ENCODE measurements at places on chromosomes 12 and 14.

- DNase-seq = no peak
These were observed 81.3 kb upstream of the NRXN3 start for GRCh38 chr14:78088916-78089315.

DNA sequence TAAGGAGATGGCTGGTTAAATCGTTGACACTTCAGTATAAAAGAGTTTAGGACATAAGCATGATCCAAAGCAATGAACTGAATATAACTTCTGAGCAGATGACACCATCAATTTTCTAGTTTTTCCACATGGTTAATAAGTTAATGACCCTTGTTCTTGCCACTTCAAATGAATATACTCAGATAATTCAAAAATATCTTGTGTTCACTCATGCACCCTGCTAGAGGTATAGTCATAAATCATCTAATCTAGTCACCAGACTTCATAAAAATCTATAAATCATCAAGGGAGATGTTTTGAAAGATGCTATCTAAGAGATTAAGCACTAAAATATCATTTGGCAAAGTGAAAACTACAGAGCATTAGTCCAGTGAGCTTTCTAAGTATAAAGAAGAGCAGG is 131.9 kb downstream of the MDGA2 start:
- DNase-seq = no peak

DNA sequence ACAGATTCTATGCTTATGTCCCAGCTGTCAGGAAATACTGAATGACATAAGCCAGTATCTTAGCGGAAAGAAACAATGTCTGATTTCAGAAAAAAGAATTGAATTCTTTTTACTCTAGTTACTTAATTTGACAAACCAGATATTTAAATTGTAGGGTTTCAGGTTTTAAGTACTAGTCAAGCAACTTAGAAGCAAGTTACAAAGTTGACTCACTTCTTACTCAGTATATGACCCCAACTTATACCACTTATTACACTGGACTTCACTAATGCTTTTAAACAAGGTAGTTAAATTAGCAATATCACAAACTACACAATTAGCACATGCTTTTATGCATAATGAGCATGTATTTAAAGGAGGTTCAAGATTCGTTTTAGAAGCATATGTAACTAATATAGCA is 7.1 kb downstream of the GMFB start:
- DNase-seq = no peak

DNA sequence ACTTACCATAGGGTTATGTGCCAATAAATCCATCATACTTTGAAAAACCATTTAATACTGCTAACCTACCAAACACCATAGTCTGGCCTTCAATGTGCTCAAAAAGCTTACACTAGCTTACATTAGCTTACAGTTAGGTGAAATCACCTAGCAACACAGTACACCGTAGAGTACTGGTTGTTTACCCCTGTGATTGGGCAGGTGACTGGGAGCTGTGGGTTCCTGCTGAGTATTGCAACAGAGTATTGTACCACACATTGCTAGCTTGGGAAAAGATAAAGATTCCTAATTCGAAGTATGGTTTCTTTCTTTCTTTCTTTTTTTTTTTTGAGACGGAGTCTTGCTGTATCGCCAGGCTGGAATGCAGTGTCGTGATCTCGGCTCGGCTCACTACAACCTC is 5.6 kb downstream of the ATP5MC2 start:
- DNase-seq = no peak

Data from NCI-H1048 (cell line).